Dorsolateral prefrontal cortex (tissue), 122 donors: ENCODE measurements at places on chromosomes 4 and X. TPM values are rescaled to one million over a fixed set of nuclear protein-coding genes. Genes with fewer than 3 reads are reported as not detected.

PLRG1 gene
- total RNA-seq = 85.5 TPM

RAP1GDS1 gene
- total RNA-seq = 115 TPM

CLDN2 gene
- 0.21 TPM for total RNA-seq

F8A2 gene
- not detected for total RNA-seq

OPRPN gene
- not detected for total RNA-seq

AVPR2 gene
- not detected for total RNA-seq

CCNG2 gene
- 56.4 TPM for total RNA-seq

DEFB131A gene
- not detected for total RNA-seq

AADAT gene
- total RNA-seq = 17.2 TPM

GLRB gene
- 57.8 TPM for total RNA-seq

TMEM271 gene
- 26.0 TPM for total RNA-seq

PABPC5 gene
- total RNA-seq = 3.0 TPM

ACTRT1 gene
- total RNA-seq = not detected

KLF8 gene
- 8.2 TPM for total RNA-seq

GAGE2A gene
- total RNA-seq = not detected
